HepG2 (cell line): ENCODE measurements at places on chromosomes 16 and 17. TPM values are rescaled to one million over a fixed set of nuclear protein-coding genes. Genes with fewer than 3 reads are reported as not detected.

DNA sequence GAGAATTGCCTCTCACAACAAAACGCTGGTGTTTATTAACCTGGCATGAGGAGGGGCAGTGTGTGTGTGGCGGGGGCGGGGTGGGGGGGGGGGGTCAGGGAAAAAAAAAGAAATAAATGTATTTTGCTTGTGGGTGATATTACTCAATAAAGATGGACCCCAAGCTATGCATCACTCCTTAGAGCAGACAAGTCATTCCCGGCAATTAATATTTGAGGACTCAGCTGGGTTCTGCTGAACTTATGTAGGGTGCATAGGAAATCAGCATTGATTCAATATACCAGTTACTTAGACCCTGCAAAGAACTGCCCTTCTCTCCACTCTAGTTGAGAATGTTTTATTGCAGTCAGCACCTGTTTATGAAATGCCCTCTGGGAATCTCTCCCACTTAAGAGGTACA is 206.2 kb upstream of the MAF start:
- H3K4me3 ChIP-seq = no peak overlapping the region
- no peaks in the 10 kb centered on the region for H3K27me3 ChIP-seq
- no peaks in the 10 kb centered on the region for H3K4me1 ChIP-seq
- no peak overlapping the region for H3K27ac ChIP-seq
- H3K36me3 ChIP-seq = no peaks in the 10 kb centered on the region
- no peak for DNase-seq

- no peaks in the 10 kb centered on the region for H3K27me3 ChIP-seq
- peak within 1 kb of the TSS; percentile 98 for H3K4me3 ChIP-seq
- no peaks in the 10 kb centered on the region for H3K36me3 ChIP-seq
- H3K4me1 ChIP-seq = peaks cover 48% of the 10 kb centered on the region
These were observed at the start of gene SSH2 for GRCh38 chr17:29929533-29930408. SSH2 (minus strand) TSS chr17:29930228; CDS start chr17:29930000, 228 bp downstream.

GRCh38 chr17:30376621-30377452 is 1.9 kb upstream of the CPD start:
- H3K4me3 ChIP-seq = peak overlapping the region; percentile 94
- H3K27me3 ChIP-seq = no peaks in the 10 kb centered on the region; the same call in 2 of the 3 replicates
- H3K27ac ChIP-seq = peak overlapping the region; percentile 35

DNA sequence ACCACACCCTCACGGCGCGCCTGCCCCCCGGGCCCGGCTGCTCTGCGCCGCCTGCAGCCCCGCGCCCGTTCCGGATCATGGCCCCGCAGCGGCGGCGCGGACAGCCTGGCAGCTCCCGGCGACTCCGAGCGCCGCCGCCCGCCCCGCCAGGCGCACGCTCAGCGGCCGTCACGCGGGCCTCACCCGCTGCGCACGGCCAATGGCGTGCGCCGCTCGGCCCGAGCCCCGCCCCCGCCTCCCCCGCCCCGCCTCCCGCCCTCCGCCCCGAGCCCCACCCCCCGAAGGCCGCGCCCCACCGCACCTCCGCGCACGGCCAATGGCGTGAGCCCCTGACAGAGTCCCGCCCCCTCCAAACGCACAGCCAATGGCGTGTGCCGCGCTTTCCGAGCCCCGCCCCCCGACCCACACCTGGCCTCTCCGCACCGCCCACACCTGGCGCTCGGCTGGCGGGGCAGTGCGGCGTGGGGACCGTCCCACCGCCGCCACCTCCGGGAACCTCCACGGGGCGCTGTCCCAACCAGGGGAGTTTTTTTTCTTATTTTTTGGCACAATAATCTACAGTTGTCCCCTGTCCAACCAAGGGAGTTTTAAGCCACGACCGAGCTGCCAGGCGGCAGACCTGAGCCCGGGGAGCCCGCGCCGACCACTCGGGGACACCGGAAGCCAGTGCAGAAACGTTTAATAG is at the start of gene PCYT2:
Gene PCYT2 (minus strand): TSS at position 123 of the 685 bp plus-strand sequence. CDS start 44 bp downstream, at position 79.
- peaks cover 46% of the 10 kb centered on the region for H3K4me1 ChIP-seq
- no peaks in the 10 kb centered on the region; the same call in 2 of the 3 replicates for H3K27me3 ChIP-seq
- peak within 1 kb of the TSS; percentile 99 for H3K27ac ChIP-seq
- H3K36me3 ChIP-seq = peaks cover 54% of the 10 kb centered on the region
- DNase-seq = peak; percentile 87

GRCh38 chr17:4853208-4853671 is 20.1 kb downstream of the MINK1 start:
- H3K27me3 ChIP-seq = no peaks in the 10 kb centered on the region
- H3K27ac ChIP-seq = no peak overlapping the region
- H3K4me1 ChIP-seq = peaks cover 49% of the 10 kb centered on the region
- no peak overlapping the region for H3K4me3 ChIP-seq
- DNase-seq = no peak

DNA sequence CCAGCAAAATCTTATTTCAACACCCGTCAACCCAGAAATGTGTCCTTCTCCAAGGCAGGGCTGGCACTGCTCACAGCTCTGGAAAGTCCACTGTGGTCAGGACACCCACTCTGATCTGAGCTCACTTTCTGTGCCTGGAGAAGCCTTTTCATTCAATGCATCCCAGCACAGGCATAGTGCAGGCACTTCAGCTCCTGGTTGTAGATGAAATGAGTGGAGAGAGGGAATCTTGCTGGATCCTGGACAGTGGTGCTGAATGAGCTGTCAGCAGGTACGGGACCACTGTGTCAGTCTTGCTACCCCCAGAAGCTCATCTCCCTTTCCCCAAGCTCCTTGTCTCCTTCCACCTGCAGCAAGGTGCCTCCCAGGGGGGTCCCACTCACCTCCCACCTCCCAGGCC is 86.1 kb upstream of the SALL1 start:
- H3K4me1 ChIP-seq = peaks cover 42% of the 10 kb centered on the region
- no peaks in the 10 kb centered on the region for H3K27me3 ChIP-seq
- H3K4me3 ChIP-seq = no peak overlapping the region
- DNase-seq = no peak

- H3K4me3 ChIP-seq = no peak overlapping the region
- peaks cover 2% of the 10 kb centered on the region; the same call in 1 of the 2 replicates for H3K36me3 ChIP-seq
- peaks cover 7% of the 10 kb centered on the region for H3K4me1 ChIP-seq
- no peaks in the 10 kb centered on the region for H3K27me3 ChIP-seq
These were observed 132.0 kb downstream of the NLK start for GRCh38 chr17:28174352-28175046.

GRCh38 chr16:57999971-58000705 is at the start of gene ZNF319:
ZNF319 (minus strand) TSS chr16:58000672; CDS start chr16:57998265, 2,407 bp downstream.
- H3K27ac ChIP-seq = peak within 1 kb of the TSS; percentile 81
- peaks cover 10% of the 10 kb centered on the region for H3K36me3 ChIP-seq
- peak within 1 kb of the TSS; percentile 98 for H3K4me3 ChIP-seq
- no peak for DNase-seq

GRCh38 chr16:61763991-61764390 is 272.2 kb downstream of the CDH8 start:
- no peak overlapping the region for H3K27ac ChIP-seq
- no peak for DNase-seq
- no peak overlapping the region for H3K4me3 ChIP-seq
- H3K4me1 ChIP-seq = no peaks in the 10 kb centered on the region
- H3K27me3 ChIP-seq = no peaks in the 10 kb centered on the region

DNA sequence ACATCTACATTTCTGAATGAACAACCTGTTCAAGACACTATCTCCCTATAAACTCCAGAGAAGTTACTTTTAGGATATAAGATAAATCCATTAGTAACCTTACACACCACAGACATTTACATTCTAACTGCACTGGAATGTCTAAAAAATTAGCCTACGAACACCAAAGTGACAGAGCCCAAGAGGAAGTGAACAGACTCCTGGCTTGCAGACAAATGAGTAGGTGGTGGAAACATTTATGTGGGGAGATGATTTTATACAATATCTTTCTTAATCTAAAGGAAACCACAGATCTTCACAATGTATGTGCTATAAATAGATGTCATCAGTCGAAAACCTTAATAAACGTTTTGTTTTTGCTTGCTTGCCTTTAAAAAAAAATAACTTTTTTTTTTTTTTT is 18.8 kb downstream of the ZNF652 start:
- H3K36me3 ChIP-seq = no peaks in the 10 kb centered on the region
- H3K4me1 ChIP-seq = no peaks in the 10 kb centered on the region
- DNase-seq = no peak

DNA sequence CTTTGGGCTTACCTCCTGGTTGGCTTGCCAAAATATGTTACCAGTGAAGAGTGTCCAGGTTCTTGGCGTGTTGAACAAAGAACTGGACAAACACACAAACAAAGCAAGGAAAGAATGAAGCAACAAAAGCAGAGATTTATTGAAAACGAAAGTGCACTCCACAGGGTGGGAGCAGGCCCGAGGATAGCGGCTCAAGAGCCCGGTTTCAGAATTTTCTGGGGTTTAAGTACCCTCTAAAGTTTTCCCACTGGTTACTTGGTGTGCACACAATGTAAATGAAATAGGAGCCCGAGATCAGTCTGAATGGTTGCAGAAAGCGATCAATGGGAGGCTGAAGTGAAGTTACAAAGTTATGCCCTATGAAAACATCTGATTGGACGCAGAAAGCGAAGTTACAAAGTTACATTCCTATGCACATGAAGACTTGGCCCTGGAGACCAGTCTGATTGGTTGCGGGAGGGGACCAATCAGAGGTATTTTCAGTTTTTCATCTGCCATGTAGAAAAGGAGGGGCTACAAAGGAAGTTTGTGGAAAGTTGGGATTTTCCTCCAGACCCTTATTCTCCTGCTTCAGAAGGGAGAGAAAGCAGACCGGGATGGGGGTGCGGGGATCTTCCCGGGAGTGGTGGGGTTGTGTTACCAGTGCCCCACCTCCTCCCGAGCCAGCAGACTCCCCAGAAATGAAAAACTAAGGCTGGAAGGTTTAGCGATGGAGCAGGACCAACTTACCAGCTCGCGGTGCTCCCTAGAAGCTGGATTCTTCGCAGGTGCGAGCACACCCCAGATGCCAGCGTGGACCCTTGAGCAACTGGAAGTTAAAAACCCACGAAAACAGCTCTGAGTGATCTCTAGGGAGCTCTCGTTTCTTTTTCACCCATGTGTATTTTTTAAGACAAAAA is at the start of gene SLFN12:
Gene SLFN12 (minus strand): TSS at position 325 of the 899 bp plus-strand sequence. CDS start 9,472 bp downstream, outside the sequence.
- no peak within 1 kb of the TSS for H3K27ac ChIP-seq
- peaks cover 10% of the 10 kb centered on the region; the same call in 1 of the 2 replicates for H3K4me1 ChIP-seq
- no peak for DNase-seq
- H3K4me3 ChIP-seq = no peak within 1 kb of the TSS

DNA sequence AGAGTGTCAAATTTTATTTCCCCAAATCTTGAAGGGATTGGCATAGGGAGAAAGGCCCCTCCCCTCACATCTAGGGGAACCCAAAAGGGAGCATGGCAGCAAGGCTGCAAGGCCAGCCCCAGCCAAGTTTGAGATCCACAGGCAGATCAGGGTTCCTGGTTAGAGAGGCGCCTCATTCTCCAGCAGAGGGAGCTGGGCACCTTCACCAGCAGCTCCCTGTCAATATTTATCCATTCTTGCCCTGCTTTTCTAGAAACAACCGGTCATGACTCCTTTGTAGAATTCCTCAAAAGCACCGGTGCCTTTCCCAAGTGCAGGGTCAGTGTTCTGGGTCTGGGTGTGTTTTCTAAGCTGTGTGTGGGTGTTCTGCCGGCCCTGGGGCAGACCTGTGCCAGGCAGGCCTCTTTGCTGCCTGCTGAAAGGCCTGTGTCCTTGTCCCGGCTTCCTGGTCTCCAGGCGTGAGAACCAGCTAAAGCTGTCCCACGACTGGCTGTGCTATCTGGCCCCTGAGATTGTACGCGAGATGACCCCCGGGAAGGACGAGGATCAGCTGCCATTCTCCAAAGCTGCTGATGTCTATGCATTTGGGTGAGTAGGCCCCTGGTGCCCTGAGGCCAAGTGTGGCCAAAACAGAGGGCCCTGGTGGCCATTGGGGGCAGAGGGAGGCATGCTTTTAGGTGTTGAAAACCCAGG is 21.2 kb upstream of the LGALS9 start:
- DNase-seq = peak; percentile 45
- H3K4me1 ChIP-seq = no peaks in the 10 kb centered on the region
- H3K27me3 ChIP-seq = no peaks in the 10 kb centered on the region
- H3K27ac ChIP-seq = no peak overlapping the region
- no peak overlapping the region for H3K4me3 ChIP-seq

CACNG3 gene
- polyA plus RNA-seq = not detected in 2 replicates

ARHGAP23 gene
- 0.03 TPM in 2 replicates for polyA plus RNA-seq

PYCARD gene
- polyA plus RNA-seq = 6.0 and 9.2 TPM in 2 replicates

KCNJ12 gene
- not detected in 2 replicates for polyA plus RNA-seq

KIF18B gene
- 13.2 and 15.2 TPM in 2 replicates for polyA plus RNA-seq
